Tibial nerve (tissue), 4 donors: ENCODE measurements at places on chromosomes 3 and 15. TPM values are rescaled to one million over a fixed set of nuclear protein-coding genes. Genes with fewer than 3 reads are reported as not detected.
A peak's percentile ranks its signal among the peaks of the same experiment; 100 is the strongest.

DNA sequence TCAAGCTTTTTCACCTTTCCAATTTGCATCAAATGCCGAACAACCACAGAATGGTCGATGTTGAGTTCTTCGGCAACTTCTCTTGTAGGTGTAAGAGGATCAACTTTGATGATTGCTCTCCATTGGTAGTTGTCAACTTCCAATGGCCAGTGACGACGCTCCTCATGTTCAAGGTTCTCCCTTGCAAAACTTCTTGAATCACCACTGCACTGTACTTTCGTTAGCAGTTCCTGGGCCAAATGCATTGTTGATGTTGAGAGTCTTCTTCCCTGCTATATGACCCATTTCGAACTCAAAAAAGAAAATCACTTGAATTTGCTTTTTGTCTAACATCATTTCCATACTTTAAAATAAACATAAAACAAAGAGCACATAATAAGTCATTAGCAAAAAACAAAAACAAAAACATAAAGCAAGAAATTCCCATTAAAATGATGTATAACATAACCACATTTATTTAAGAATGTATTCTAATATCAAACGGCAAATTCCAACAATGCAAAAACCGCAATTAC is 71.2 kb upstream of the AP4E1 start:
- H3K27ac ChIP-seq = no peak overlapping the region
- H3K36me3 ChIP-seq = no peaks in the 10 kb centered on the region
- H3K4me1 ChIP-seq = no peaks in the 10 kb centered on the region
- no peaks in the 10 kb centered on the region for H3K27me3 ChIP-seq
- no peak for DNase-seq

DNA sequence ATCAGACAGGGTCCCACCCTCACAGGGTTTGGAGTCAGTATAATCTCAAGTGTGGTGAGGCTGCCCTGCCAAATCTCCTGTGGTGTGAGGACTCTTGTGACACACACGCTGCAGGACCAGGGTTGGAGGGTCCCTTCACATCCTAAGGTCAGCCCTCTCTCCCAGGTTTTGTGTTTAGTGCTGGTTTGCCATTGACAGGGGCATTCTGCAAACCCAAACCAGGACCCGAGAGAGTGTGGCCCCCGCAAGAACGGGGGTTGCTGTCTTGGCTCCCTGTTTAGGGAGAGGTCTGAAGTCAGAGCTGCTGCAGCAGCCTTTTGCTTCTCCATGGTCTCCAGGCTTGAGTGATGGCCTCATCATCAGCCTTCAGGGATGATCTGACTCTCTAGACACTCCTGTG is 14.7 kb downstream of the FAM107A start:
- H3K4me3 ChIP-seq = no peak overlapping the region
- no peak for DNase-seq
- no peaks in the 10 kb centered on the region for H3K27me3 ChIP-seq

DNA sequence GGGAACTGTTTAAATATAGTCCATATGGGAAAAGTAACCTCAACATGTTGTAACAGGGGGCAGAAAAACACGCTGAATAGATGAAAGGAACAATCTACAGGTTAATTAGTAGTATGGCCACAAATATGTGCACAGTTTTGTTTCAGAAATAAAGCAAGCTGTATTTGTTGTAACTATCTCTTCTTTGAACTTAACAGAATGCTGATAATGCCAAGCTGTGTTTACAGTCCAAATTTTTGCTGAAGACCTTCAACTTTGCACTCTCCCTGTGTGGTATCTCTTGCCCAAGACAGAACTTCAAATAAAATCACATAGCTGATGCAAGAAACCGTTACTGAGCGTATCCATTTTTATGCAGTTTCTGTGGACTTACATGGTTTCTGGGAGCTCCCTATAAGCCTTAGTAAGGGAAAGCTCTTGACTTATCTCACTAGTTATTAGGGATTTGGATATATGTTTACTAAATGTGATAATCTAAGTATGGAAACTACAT is 425.4 kb upstream of the TPRG1 start:
- H3K27ac ChIP-seq = no peak overlapping the region
- no peak for DNase-seq
- H3K27me3 ChIP-seq = no peaks in the 10 kb centered on the region
- no peak overlapping the region for H3K4me3 ChIP-seq
- peaks cover 4% of the 10 kb centered on the region for H3K4me1 ChIP-seq

GRCh38 chr3:114178770-114179368 is at the start of gene DRD3:
TSS of gene DRD3 (minus strand) at chr3:114179052. CDS start at chr3:114171992, 7,060 bp downstream.
- H3K4me3 ChIP-seq = no peak within 1 kb of the TSS
- no peaks in the 10 kb centered on the region for H3K4me1 ChIP-seq
- H3K27ac ChIP-seq = no peak within 1 kb of the TSS
- DNase-seq = no peak
- no peaks in the 10 kb centered on the region for H3K36me3 ChIP-seq

Gene SCN11A
- total RNA-seq = 0.98 TPM

DNA sequence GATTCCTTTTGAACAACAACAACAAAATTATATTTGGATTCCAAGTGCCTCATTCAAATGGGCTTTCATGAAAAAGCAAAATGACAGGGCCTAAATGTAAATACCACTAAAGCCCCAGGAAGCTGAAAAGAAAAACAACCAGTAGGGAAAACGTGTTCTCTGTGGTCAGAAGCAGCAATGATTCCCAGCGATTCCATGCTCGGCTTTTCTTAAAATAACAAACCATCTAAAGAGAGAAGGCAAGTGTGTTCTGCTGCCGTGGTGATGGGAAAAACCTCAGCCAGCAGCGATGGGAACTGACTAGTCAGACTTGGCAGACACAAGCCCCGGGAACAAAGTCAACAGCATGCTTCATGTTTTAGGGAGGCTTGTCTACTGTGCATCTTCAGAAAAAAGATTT is 153.6 kb downstream of the TNIK start:
- no peaks in the 10 kb centered on the region for H3K36me3 ChIP-seq
- no peak overlapping the region for H3K4me3 ChIP-seq
- H3K27me3 ChIP-seq = no peaks in the 10 kb centered on the region
- peak overlapping the region; percentile 64 for H3K27ac ChIP-seq
- DNase-seq = peak; percentile 43

DNA sequence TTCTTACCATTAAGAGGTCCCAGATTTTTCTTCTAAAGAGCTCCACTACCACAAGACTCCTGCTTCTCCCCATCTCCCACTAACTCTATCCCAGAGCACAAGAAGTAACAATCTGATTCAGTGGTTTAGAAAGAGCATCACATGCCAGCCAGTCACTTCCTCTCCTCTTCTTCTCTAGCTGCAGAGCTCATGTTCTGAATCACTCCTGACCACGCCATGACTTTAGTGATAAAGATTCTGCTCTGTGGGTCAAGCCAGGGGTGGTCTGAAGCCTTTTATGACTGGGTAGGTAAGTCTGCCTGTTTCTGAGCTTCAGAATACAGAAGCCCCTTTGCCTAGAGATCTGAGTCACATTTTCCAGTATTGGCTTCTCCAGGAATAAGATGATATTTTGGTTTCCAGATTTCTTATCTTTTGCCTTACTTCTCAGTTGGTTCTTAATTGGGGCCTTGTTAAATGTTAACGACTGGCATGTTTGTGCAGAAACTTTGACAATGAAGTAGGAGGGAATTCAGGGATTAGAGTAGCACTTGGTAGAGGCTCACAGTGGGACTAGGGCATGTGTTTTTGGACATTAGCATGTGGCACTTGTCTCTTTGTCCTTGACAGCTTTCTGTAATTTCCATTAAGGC is 27.6 kb upstream of the ADAMTSL3 start:
- DNase-seq = no peak
- H3K4me3 ChIP-seq = no peak overlapping the region
- no peaks in the 10 kb centered on the region for H3K27me3 ChIP-seq
- no peaks in the 10 kb centered on the region for H3K4me1 ChIP-seq
- no peaks in the 10 kb centered on the region for H3K36me3 ChIP-seq

- no peak overlapping the region for H3K27ac ChIP-seq
- H3K4me1 ChIP-seq = no peaks in the 10 kb centered on the region
- no peak for DNase-seq
- H3K27me3 ChIP-seq = no peaks in the 10 kb centered on the region
- no peak overlapping the region for H3K4me3 ChIP-seq
- no peaks in the 10 kb centered on the region for H3K36me3 ChIP-seq
Measured at GRCh38 chr3:24529210-24529609, 34.6 kb upstream of the THRB start.

Gene NPRL2
- total RNA-seq = 23.2 TPM

GRCh38 chr15:41928637-41929620 is 35.1 kb upstream of the SPTBN5 start:
- no peaks in the 10 kb centered on the region for H3K36me3 ChIP-seq
- peak overlapping the region; percentile 23 for H3K27ac ChIP-seq
- H3K4me1 ChIP-seq = peaks cover 35% of the 10 kb centered on the region
- H3K4me3 ChIP-seq = no peak overlapping the region
- H3K27me3 ChIP-seq = no peaks in the 10 kb centered on the region

Gene ACAA1
- 79.2 TPM for total RNA-seq

- H3K27ac ChIP-seq = peak overlapping the region; percentile 82
- H3K36me3 ChIP-seq = no peaks in the 10 kb centered on the region
- peaks cover 75% of the 10 kb centered on the region for H3K4me1 ChIP-seq
- no peak for DNase-seq
- no peaks in the 10 kb centered on the region for H3K27me3 ChIP-seq
Measured at GRCh38 chr3:53255423-53255774, 423 bp downstream of the TKT start.

- no peak overlapping the region for H3K27ac ChIP-seq
- no peaks in the 10 kb centered on the region for H3K27me3 ChIP-seq
- H3K4me3 ChIP-seq = no peak overlapping the region
- no peak for DNase-seq
- H3K4me1 ChIP-seq = peaks cover 44% of the 10 kb centered on the region
Measured at GRCh38 chr3:134334901-134335280, 39.4 kb downstream of the AMOTL2 start.

DNA sequence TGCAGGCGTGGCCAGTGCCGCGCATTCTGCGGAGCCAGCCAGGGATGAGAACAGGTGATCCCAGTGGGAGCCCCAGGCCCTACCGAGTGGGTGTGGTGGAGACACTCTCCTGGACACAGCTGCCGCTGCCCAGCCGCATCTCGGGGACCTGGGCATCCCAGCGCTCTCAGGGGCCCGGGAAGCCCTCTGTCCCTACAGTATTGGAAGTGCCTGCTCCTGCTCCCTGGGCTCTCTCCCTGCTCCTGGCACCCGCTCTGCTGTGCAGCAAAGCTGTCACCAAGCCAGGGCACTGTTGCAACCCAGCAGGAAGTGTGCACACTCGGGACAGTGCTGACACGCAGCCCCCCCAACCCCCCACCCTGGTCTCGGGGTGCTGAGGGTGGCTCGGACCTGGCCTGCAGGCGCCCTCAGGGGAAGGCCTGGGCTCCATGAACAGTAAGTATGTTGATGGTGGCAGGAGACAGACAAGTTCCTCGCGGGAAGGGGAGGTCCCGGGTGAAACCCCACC is 1177.4 kb upstream of the GBE1 start:
- no peak overlapping the region for H3K27ac ChIP-seq
- H3K36me3 ChIP-seq = no peaks in the 10 kb centered on the region
- H3K4me3 ChIP-seq = no peak overlapping the region

Gene CD200R1
- total RNA-seq = 0.84 TPM

DNA sequence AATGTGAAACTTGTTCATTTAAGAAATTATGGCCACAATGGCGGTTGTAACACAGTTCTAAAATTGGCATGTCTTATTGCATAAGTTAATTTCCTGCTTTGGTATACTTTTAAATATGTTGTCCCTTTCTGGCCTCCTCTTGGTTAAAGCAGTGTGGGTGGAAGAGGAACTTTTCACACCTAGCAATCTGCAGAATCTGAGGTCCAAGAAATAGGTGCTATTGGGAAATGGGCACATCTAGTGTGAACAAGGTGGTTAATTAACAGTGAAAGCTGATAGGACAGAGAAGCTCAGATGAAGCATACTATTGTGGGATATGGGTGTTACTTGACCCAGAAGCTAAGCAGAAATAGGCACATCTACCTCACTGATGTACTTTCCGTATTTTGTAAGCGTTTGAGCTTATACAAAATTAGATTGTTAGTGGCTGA is 10.6 kb downstream of the CMC1 start:
- DNase-seq = no peak
- no peak overlapping the region for H3K27ac ChIP-seq
- no peak overlapping the region for H3K4me3 ChIP-seq
- H3K4me1 ChIP-seq = no peaks in the 10 kb centered on the region

- H3K4me3 ChIP-seq = no peak overlapping the region
- no peaks in the 10 kb centered on the region for H3K36me3 ChIP-seq
- H3K4me1 ChIP-seq = no peaks in the 10 kb centered on the region
- no peaks in the 10 kb centered on the region for H3K27me3 ChIP-seq
Measured at GRCh38 chr3:114504941-114505628, 211.3 kb downstream of the TIGIT start.

DNA sequence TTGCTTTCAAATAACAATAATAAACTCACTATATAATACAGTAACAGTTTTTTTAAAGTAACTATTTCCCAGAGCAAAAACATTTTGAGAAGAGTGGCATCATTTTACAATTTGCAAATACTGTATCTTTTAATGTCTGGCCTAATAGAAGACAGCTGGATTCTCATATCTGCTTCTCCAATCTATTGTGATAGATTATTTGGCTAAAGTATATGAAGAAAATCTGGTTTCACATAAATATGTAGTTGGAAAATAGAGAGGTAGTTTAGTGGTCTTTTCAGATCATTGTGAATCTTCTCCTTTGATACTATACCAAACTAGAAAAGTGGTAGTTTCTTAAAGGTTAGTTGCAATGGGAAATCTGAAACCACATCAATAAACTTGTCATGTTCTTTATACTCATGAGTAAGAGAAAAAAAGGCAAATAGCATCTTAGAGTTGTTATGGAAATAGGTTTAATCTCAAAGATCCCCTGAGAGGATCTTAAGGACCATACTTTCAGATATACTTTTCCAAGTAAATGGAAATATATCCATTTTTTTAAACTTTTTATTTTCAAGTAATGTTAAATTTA is 124.8 kb upstream of the NR2E3 start:
- no peak overlapping the region for H3K27ac ChIP-seq
- H3K4me1 ChIP-seq = no peaks in the 10 kb centered on the region
- no peaks in the 10 kb centered on the region for H3K36me3 ChIP-seq
- no peak overlapping the region for H3K4me3 ChIP-seq
- no peak for DNase-seq

Gene TTLL13
- not detected for total RNA-seq
